Putamen (tissue), 1 donor: ENCODE measurements at places on chromosomes 2 and 18.
A peak's percentile ranks its signal among the peaks of the same experiment; 100 is the strongest.

DNA sequence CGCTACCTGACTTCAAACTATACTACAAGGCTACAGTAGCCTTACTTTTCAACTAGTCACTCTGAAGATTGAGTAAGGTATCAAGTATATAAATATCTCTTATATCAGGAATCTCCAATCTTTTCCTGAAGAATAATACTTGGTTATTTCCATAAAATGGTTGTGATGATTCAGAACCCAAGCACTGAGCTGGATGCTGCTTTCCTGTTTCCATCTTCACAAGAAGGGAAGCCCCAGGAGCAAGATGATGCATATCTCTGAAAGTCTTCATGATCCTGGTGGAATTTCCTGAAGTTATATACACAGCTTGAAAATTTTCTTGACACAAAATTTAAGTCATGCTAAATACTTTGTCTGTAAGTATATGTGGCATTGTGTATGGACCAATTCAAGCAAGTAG is 243.9 kb upstream of the TANK start:
- no peak for DNase-seq

- DNase-seq: no peak
Measured at GRCh38 chr2:171139860-171140259, 20.8 kb downstream of the TLK1 start.

GRCh38 chr2:111121828-111122630 is 1.3 kb downstream of the BCL2L11 start:
- DNase-seq: peak; percentile 87

DNA sequence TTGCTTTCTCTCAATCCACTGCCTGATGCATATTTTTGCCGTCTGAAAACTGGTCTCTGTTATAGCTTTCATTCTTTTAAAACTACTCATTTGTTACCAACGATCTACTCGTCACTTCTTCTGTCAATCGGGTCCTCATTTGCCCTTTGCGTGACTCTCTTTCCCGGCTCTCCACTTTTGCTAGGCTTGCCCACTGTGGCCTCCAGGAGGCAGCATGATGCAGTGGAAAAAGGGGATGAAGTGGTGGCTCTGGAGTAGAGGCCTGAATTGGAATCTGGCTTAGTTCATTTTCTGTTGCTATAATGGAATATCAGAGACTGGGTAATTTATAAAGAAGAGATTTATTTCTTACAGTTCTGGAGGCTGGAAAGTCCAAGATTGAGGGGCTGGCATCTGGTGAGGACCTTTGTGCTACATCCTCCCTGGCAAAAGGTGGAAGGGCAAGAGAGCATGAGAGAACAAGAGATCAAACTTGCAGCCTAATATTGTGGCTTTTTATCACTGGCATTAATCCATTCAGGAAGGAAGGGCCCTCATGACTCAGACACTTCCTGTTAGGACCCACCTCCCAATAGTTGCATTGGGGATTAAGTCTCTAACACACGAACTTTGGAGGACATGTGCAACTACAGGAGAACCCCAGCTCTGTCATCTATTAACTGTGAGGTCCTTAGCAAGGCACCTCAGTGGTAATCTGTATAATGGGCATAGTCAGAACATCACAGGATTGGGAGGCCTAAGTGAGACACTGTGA is 15.4 kb downstream of the GDF7 start:
- DNase-seq: no peak

DNA sequence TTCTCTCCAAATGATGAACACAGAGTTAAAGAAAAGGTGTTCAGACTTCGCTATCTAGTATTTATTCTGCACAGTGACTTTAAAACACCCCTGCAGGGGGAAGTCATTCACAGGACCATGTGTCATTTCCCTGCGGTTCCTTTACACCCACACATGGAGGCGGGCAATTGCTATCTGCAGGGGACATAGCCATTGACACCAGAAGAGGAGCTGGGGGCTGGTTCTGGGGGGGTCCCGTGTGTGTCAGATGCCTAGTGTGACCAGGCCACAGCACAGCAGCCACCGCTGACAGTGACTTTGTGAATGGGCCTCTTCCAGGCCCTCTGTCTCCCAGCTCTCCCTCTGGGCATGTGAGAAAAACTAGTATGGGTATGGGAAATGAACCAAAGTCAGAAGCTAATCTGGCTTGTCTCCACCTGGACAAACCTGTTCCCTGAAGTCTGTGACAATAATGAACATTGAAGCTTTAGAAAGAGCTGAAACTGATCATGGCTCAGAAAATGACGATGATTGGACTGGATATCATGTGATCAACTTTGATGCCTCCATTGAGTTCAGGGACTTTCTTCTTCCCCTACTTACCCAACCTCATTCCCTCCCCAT is 7.5 kb upstream of the GBX2 start:
- no peak for DNase-seq

- no peak for DNase-seq
Measured at GRCh38 chr2:30231996-30232800, 864 bp downstream of the LBH start.

GRCh38 chr18:78822171-78822948 is 157.3 kb upstream of the SALL3 start:
- no peak for DNase-seq

DNA sequence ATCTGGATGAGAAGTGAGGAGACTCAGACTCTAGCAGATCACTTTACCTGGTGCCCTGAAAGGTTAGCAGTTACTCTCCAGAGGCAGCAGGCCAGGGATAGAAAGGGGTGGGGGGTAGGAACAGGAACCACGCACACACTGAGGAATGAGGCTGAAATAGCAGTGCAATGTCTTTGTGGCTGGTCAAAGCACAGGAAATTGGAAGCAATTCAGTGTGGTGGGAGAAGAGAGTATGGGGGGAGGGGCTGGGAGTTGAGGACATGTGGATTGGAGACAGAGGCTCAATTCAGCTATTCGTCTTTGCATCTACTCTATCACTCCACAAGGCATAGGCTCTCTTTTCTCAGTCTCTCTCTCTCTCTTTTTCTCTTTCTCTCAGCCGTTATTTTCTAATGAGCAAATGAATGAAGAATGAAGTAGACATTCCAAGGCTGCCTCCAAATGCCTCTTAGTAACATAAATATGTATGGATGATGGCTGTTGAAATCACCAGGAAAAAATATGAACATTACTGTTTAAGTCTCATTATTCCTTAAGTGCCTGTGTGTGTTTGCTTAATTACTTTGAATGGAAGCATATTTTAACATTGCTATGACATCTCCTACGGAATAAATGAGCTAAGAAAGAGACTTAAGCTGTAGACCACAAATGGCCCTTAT is 979.4 kb downstream of the TSN start:
- DNase-seq: no peak

- no peak for DNase-seq
Measured at GRCh38 chr18:79705272-79705671, 25.7 kb downstream of the CTDP1 start.

- no peak for DNase-seq
Measured at GRCh38 chr2:25112113-25112512, 56.3 kb downstream of the POMC start.

DNA sequence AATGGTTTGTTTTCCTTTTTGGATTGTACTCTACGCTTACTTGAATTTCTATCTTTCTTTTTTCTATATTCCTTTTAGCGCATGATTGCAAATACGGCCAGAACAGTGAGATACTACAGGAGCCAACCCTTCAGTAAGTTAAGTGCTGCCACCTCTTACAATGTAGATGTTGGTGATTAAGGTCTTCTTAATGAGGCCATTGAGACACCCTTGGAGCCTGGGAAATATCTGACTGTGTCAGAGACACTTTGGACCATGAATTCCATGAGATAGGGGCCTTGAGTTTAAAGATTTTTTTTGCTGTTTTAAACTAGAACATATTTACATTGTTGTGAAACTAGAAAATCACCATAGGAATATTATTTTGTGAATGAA is 27.1 kb upstream of the MAP3K20 start:
- DNase-seq: no peak

DNA sequence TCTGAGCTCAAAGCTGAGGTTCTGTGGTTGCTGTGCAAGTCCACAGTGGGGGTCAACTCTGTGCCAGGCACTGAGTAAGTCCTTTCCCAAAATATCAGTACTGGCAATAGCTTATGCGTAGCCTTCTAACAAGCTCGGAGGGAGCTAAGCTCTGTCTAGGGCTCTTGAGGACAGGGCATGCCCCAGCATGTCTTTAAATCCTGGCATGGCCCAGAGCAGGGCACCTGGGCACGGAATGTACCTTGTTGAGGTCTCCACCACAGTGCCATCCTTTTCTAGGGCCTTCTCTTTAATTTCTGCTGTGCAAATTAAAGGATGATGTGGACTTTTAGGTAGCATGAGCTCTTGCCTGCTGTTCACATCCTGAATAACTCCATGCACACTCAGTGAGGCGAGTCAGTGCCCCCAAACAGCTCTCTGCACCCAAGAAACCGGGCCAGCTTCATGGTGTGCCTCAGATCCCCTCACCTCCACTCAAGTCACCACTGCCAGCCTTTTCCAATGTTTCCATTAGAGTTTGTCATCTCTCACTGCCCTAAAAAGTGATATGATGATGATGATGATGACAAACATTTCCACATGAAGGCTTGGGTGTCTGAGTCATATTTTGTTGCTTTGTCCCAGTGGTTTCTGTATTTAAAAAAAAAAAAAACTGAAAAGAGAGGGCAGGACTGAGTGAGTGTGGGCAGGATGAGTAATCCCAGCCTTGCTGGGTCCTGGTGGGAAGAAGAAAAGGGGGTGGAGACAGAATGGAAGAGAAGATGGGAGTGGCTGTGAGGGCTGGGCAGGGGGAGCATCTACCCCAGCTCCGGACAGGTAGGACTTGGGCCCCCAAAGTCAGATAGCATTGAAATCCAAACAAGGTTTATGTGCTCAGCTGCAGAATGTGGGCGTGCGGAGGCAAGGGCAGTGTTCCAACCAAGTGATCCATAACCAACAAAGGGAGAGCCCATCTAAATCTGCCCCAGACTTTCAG is 78.9 kb downstream of the ZBTB7C start:
- DNase-seq: no peak
